PC-9 (cell line): ENCODE measurements at places on chromosomes 3 and 15.

DNA sequence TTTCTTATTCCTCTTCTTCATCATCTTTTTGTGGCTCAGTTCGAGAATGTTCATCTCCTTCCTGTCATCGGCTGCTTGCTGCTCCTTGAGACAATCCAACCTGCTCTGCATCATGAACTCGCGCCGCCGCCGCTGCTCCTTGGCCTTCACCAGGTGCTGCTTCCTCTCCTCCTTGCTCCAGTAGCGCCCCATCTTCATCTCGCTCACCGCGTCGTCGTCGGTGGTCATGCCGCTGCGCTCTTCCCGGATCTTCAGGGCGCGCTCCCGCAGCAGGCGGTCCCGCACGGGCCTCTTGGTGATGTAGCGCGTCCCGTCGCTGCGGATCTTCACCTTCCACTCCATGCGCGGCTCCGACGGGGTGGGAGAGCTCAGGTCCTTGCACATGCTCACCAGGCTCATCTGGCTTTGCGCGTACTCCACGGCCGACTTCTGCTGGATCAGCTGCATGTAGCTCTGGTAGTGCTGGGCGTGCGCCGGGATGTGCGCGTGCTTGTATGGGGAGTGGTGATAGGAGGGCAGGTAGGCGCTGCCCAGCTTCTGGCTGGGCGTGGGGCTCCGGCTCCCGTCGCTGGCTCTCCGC lies 241.2 kb downstream of the PDZRN3 start:
- DNase-seq, result no peak

- no peak for DNase-seq
These were observed 449.4 kb upstream of the PPP2R3A start for GRCh38 chr3:135516143-135516542.

DNA sequence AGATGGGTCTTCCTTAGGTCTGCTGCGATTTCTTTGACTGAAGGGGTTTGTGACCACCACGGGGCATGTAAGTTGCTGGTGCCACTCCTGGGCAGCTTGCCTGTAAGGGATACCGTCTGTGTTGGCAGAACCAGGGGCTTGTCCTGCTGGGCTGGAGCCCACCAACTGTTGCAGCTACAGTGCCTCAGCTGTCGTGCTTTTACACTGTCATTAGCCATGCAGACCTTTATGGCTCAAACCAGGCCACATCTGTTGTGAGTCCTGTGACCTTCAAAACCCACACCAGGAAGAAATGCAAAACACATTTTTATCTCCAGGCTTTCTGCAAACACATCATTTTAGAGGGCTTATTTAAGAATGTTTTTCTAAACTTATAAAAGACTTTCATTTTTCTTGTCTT lies 168.7 kb downstream of the PTPRG start:
- no peak for DNase-seq

- no peak for DNase-seq
These were observed 77.3 kb downstream of the FAM174B start for GRCh38 chr15:92578096-92578835.

GRCh38 chr15:85047271-85047948 lies 65.8 kb downstream of the PDE8A start:
- DNase-seq, result peak; percentile 37

GRCh38 chr15:92647467-92648163 lies 8.0 kb downstream of the FAM174B start:
- DNase-seq, result peak; percentile 65

GRCh38 chr3:8143186-8143585 lies 358.4 kb upstream of the LMCD1 start:
- DNase-seq, result peak; percentile 73

GRCh38 chr15:59998305-59998949 lies 5.7 kb upstream of the FOXB1 start:
- no peak for DNase-seq

GRCh38 chr3:128577711-128578110 lies 72.9 kb downstream of the RPN1 start:
- DNase-seq, result no peak

DNA sequence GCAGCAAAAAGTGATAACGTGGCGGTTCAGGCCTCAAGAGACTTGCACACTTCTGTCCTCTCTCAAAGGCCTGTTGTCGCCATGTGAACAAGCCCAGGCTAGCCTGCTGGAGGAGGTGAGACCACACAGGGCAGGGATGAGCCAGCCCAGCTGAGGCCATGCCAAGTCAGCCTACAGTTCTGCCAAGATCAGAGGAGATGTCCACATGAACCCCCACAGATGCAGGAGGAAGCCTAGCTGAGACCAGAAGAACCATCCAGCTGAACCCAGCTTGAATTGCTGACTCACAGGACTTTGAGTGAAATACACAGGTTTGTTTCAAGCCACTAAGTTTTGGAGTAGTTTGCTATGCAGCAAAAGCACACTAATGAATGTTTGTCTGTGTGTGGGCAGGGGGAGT lies 50.3 kb upstream of the SEC13 start:
- DNase-seq, result no peak

- DNase-seq, result peak; percentile 51
These were observed 183.8 kb upstream of the THRB start for GRCh38 chr3:24678421-24678865.

DNA sequence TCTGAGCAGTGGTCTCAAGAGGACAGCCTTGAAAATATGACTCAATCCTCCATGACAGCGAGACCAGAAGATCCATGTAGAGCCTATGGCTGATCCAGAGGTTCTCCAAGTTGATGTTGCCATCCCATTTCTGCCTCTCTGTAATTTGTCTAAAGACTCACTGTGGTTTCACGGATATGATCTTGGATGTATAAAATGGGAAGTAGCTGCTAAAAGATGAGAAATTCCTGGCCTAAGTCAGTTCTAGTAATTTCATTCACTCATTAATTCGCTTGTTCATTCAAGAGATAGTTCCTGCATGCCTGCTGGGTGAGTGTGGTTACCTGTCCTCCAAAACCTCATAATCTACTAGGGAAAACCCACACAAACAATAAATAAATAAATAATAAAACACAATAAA lies 145.9 kb downstream of the TNIK start:
- DNase-seq, result no peak

GRCh38 chr15:52023169-52023922 lies 4.3 kb downstream of the MAPK6 start:
- DNase-seq, result no peak

DNA sequence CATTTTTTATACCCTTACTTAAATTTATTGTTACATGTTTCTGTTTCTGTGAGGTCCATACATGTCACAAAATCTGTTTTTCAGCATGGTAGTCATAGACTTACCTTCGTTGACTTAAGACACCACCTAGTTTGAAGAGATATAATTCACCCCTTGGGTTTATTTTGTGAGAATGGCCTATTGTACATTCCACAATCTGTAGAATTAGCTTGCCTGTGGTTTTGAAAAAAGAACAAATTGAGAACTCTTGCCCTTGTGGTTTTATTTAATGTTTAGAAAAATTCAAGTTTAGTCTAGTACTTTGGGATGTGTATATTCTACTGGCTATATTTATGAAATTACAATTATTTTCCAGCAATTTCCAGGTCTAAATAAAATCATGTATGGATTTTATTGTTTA lies 31.6 kb downstream of the FILIP1L start:
- no peak for DNase-seq

- DNase-seq, result no peak
These were observed 55.4 kb upstream of the KCNMB2 start for GRCh38 chr3:178480795-178481194.

- DNase-seq, result no peak
These were observed 98.9 kb upstream of the POU1F1 start for GRCh38 chr3:87375231-87375682.

DNA sequence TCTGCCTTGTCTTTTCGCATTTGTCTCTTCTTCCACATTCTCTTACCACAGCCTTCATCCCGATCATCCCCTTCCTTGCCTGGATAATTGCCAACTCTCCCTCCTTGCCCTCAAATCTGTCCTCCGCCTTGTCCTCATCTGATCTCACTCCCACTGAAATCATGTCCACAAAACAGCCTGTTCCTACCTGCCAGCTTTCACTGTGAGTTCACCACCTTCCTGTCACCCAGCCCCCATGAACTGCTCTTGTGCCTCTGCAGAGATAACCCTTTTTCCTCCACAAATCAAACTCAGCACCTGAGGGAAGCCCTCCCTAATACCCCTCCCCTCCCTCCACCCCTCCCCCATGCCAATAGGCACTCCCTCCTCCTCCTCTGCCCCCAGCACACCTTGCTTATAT lies 4.8 kb upstream of the ADCY5 start:
- DNase-seq, result no peak

GRCh38 chr3:150469031-150469930 lies 61.2 kb downstream of the TSC22D2 start:
- DNase-seq, result peak; percentile 97

DNA sequence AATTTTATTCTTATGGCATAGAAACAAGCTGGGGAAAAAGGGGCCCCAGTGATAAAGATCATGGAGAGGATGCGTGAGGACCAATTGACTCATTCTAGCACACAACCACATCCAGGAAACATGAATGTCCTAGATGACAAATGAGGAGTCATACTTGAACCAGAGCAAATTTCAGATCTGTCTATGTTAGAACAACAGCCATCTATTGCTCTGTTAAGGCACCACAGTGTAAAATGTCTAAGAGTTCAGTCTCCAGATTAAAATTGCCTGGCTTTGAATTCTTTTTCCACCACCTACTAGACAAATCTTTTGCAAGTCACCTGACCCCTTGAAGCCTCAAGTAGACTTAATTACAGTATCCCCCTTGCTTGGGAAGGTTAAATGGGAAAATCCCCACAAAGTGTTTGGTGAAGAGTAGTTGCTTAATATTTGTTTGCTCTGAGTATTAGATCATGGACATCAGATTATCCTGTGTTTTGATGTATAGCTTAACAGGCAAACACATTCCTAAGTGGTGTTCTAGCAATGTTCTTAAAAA lies 258.7 kb upstream of the TGFBR2 start:
- no peak for DNase-seq

- DNase-seq, result no peak
These were observed 43.6 kb upstream of the PLXNA1 start for GRCh38 chr3:126939338-126939718.

DNA sequence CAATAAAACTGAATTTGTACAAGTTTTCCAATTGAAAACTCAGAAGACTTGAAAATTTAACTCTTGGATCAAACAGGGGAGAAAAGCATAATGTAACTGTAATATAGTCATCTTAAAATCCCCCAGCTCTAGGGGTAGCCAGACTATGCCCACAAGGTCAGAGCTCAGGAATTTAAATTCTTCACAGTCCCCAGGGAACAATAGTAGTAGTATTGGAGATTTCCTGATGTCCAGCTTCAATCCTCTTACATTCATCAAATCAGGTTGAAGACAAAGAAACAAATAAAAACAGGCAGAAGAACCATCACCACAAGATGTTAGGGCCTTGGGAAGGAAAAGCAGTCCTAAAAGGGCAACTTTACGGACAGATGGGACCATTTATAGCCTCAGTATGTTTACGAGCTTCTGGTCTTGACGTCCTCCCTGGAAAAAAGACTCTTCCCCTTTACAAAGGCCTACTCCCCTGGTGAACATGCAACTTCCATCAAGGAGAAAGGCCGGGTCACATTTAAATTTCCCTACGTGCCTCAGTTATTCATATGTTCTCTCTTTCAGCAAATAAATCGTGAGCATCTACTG lies 96.8 kb downstream of the PLCH1 start:
- DNase-seq, result no peak
